T-helper 2 cell (primary cell): ENCODE measurements at places on chromosomes 1 and 21.

GRCh38 chr1:109664671-109665070, 3.2 kb upstream of the GSTM2 start:
- DNase-seq = no peak

DNA sequence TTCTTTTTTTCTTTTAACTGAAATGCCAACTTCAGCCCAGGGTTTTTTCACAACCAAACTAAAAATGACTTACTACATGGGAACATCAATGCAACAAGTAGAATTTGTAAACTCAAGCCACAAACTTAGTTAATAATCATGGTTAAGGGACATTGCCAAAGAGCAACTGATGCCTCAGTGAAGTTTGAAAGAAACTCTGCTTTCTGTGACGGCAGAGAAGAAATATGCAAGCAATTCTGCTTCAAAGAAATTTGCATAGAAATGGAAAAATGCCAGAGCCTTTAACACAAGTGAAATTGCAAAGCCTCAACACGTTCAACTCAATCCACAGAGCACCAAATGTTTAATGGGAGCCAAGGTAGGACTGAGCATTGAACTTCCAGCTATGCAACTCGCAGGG, 5.0 kb upstream of the CHD5 start:
- no peak for DNase-seq

GRCh38 chr21:38956007-38956406, 150.3 kb downstream of the ETS2 start:
- no peak for DNase-seq

GRCh38 chr21:38912102-38912629, 106.4 kb downstream of the ETS2 start:
- DNase-seq = no peak

- no peak for DNase-seq
Measured at GRCh38 chr1:1415751-1416150, 5.3 kb downstream of the ANKRD65 start.

- no peak for DNase-seq
Measured at GRCh38 chr1:92832537-92833114, 786 bp downstream of the RPL5 start.

GRCh38 chr1:8092657-8093056, 66.5 kb upstream of the ERRFI1 start:
- no peak for DNase-seq

GRCh38 chr1:177044390-177044789, 120.1 kb downstream of the ASTN1 start:
- DNase-seq = no peak

DNA sequence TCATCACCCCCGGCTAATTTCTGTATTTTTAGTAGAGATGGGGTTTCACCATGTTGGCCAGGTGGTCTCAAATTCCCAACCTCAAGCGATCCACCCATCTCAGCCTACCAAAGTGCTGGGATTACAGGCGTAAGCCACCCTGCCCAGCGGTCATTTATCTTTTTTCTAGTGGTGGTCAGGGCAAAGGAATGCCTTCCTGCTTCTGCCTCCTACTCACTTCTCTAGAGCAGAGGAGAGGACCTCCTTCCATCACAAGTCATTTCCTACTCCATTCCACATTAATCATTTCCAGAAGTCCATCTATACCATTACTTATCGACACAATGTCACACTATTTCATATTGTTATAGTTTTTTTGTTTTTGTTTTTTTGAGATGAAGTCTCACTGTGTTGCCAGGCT, 13.3 kb downstream of the FBXO42 start:
- DNase-seq = no peak

DNA sequence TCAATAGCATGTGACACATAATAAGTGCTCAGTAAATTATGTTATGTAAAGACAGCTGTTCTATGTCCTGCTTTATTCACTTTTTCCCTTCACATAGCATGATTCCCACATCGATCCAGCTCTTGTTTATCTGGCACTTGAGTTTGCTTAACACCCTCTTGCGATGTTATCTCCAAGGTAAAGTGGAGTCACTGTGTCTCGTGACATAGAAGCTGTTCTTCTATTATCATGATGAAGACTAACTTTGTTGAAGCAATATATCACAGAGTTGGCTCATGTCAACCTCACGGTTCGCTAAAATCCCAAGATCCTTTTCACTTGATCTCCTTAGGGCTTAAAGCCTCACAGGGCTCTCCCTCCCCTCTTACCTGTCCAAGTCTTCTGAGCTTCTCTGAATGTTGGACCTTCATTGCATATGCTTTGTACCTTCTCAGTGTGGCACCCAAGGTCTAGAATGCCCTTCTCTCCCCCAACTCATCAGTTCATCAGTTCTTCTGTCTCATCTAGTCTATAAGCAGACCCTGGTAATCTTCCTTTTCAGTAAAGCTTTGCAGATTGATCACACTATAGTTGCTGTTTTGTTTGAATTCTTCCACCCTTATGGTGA, 38.0 kb downstream of the PLXNA2 start:
- DNase-seq = no peak

DNA sequence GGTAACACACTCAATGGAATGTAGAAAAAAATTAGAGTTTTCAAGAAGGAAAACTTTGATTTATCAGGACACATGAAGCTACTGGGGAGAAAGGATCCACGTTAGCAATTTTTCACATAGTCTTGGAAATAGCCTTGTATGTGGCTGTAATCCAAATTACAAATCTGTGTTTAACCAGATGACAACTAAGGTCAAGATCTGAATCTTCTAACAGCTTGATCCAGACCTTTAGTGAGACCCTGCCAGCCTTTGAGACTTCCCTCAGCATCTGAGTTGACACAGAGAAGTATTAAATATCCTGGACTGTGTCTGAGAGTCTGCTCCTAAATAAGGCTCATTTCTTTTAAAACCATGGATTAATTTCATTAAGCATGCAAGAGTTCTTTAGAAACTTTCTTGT, 135.9 kb upstream of the KCNK2 start:
- DNase-seq = no peak

GRCh38 chr1:224245188-224245587, 62.1 kb downstream of the DEGS1 start:
- DNase-seq = no peak

- DNase-seq = no peak
Measured at GRCh38 chr1:84582802-84583587, 8.8 kb upstream of the CTBS start.
